ENCODE measurements at places on chromosomes 1 and 21. TPM values are rescaled to one million over a fixed set of nuclear protein-coding genes. Genes with fewer than 3 reads are reported as not detected.

Gene CDA
- 1.8 TPM for total RNA-seq

Gene VSIG8
- total RNA-seq: 0.23 TPM

Gene NCAM2
- total RNA-seq: 2.3 TPM

Gene INAVA
- total RNA-seq: 0.59 TPM

Gene WNT4
- total RNA-seq: 23.7 TPM

Gene RCSD1
- total RNA-seq: 3.0 TPM

Gene CFAP57
- 0.13 TPM for total RNA-seq

Gene LHX8
- not detected for total RNA-seq

Gene RAB3GAP2
- 20.4 TPM for total RNA-seq

Gene ALG14
- total RNA-seq: 6.5 TPM

Gene MYBPH
- total RNA-seq: not detected

Gene IFNAR2
- total RNA-seq: 22.8 TPM

Gene LCE1A
- not detected for total RNA-seq

All from ovary (tissue), 10 donors.